Activated CD8-positive, alpha-beta memory T cell treated with anti-CD3 and anti-CD28 coated beads for 48 hours (primary cell): ENCODE measurements at places on chromosomes 1 and 21.

DNA sequence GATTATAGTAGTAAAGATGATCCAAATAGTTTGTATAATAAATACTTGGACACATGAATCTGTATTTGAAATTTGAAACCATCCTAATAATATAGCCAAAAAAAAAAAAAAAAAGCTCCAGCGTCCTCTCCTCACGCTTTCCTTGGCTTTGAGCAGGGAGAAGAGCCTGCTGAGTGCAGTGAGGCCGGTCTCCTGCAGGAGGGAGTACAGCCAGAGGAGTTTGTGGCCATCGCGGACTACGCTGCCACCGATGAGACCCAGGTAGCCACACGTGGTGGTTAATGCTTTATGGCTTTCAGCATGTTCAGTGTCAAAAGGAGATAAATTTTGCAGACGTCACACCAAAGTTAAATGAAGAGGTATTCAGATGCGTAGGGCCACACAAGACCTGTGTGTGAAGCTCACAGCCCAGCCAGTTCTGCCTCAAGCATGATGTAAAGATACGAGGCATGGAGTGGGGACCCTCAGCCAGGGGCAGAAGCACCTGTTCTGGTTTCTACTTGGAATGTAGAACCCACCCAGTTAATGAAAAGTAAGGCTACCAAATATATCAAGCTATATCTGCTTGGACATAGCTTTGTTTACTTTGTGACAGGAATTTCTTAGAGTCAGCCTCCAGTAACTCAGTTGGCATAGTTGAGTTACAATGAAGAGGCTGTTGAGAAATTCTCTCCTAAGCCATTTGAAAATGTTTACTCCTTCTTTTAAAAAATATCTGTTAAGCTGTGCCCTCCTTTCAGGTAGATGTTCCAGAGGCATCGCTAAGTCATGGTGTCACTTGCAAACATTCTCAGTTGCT lies 8.1 kb downstream of the PRMT2 start:
- DNase-seq: no peak

GRCh38 chr1:8599646-8600212 lies 217.7 kb downstream of the RERE start:
- no peak for DNase-seq

DNA sequence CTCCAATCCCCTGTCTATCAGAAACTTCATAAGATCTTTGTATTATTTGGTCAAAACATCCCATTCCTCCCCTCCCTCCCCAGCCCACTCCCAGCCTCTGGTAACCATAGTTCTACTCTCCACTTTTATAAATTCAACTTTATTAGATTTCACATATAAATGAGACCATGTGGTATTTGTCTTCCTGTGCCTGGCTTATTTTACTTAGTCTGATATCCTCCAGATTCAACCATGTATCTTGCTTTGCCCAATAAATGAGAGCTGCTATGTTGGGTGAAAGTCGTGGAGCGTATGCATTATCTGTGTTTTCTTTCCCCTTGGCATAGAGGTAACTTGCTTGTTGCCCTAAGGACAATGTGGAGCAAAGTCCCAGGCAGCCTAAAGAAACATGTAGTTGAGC lies 28.5 kb upstream of the CHRM3 start:
- DNase-seq: no peak

DNA sequence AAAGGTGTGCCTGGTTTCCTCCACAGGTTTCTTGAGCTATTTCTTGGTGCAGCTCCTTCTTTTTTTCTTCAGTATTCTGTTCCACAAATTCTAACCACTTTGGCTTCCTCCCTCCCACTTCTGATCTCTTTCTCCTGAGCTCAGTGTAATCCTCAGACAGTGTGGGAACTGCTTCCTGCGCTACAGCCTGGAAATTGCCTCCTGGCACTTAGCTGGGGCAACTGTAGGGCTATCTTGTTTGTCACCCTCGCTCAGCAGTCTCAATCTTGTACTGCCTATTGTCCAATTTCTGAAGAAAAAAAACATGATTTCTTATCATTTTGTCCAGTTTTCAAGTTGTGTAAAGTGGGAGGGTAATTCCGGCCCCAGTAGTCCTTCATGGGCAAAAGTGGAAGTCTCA lies 24.0 kb upstream of the GALNT2 start:
- no peak for DNase-seq

- DNase-seq: no peak
Measured at GRCh38 chr21:34669149-34669879, 520 bp downstream of the CLIC6 start.

- DNase-seq: peak; percentile 55
Measured at GRCh38 chr1:34885405-34886247, 26.1 kb upstream of the SMIM12 start.

GRCh38 chr1:33082575-33083108 lies 1.7 kb downstream of the AZIN2 start:
- no peak for DNase-seq
